ENCODE measurements at places on chromosomes 6 and 20.

- no peak for DNase-seq
Measured at GRCh38 chr20:22688485-22688884, 104.1 kb upstream of the FOXA2 start.

DNA sequence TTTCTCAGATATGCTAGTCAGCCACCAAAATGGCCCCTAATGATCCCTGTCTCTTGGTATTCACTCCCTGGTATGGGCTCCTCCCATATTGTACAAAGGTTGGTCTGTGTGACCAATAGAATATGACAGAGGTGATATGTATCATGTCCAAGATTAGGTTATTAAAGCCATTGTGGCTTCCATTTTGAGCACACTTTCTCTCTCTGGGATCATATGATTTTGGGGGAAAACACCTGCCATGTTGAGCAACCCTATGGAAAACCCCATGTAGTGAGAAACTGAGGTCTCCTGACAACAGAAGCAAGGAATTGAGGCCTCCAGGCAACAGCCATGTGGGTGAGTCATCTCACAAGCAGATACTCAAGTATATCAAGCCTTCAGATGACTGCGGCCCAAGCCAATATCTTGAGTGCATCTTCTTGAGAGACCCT is 7.1 kb upstream of the ZNF318 start:
- DNase-seq, result no peak

- DNase-seq, result no peak
Measured at GRCh38 chr6:38163186-38164130, 343.9 kb downstream of the ZFAND3 start.

GRCh38 chr20:62519826-62520225 is 44.0 kb upstream of the GATA5 start:
- no peak for DNase-seq

GRCh38 chr6:44082872-44083321 is 44.4 kb downstream of the MRPL14 start:
- DNase-seq, result no peak

DNA sequence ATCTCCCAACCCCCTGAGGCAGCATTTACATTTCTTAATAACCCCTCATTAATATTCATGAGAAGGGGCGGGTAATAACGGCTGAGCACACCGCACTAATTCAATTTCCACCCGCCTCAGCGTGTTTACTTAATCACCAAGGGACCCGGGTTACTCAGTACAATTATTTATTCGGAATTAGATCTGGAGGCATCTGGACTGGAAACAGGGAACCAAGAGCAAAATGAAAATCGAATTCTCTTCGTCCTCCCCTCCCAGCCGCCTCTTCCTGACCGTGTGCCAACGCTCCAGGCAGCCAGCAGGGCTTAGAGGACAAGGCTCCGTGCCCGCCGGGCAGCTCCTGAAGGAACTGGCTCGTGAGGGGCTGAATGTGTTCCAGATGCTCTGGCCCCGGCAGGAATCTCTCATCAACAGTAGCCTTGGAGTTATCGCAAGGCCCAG is 23.5 kb upstream of the CTNNBL1 start:
- no peak for DNase-seq

GRCh38 chr20:40632346-40632976 is 56.6 kb downstream of the MAFB start:
- DNase-seq, result no peak

GRCh38 chr20:47796971-47797370 is 11.7 kb upstream of the SULF2 start:
- no peak for DNase-seq

DNA sequence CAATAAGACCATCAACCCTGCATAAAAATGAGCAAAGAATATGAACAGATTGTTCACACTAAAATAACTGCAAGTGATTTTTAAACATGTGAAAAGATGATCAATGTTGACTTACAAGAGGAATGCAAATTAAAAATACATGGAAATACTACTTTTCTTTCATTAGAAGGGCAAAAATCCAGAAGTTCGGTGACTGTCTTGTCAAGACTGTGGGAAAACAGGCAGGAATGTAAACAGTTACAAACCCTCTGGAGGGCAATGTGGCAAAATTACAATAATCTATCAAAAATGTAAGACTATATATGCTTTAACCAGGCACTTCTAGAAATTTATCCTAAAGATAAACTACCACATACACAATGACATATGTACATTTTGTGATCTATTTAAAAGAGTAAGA is 86.7 kb downstream of the TNFAIP3 start:
- DNase-seq, result no peak

GRCh38 chr6:142918339-142919042 is 26.5 kb downstream of the HIVEP2 start:
- no peak for DNase-seq

DNA sequence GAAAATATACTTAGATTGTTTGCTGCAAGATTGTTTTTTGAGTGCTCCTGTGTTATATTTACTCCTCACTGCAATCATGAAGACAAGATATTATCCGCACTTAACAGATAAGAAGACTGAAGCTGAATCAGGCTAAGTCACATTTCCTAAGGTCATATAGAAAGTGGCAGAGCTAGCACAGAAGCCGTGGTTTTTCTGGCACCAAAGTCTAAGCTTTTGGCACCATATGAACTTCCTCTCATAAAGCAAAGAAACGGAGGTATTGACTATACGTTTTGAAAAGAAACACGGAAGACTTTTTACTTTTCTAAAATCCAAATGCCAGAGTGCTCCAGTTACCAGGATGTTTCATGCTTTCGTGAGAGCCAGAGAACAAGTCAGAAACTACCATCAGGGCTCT is 9.3 kb upstream of the DTD1 start:
- DNase-seq, result no peak

GRCh38 chr6:4162370-4162769 is 27.0 kb upstream of the ECI2 start:
- no peak for DNase-seq

GRCh38 chr20:33377366-33377765 is 24.0 kb downstream of the CDK5RAP1 start:
- DNase-seq, result no peak

GRCh38 chr6:170117111-170117972 is 173.5 kb downstream of the DLL1 start:
- DNase-seq, result no peak

GRCh38 chr20:56358070-56358469 is 704 bp upstream of the FAM210B start:
- no peak for DNase-seq

DNA sequence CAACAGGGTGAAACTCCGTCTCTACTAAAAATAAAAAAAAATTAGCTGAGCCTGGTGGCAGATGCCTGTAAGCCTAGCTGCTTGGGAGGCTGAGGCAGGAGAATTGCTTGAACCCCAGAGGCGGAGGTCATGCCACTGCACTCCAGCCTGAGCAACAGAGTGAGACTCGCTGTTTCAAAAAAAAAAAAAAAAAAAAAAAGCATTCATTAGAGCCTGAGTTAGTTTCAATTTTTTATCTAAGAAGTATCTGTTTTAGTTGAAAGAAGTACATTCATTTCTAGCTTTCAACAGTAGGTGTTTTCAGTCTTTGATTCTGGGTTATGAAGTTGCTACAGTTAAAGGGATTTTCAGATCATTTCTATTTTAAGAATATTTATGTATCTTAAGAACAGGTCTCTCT is 42.2 kb downstream of the ZNF292 start:
- DNase-seq, result no peak

GRCh38 chr6:149320796-149321195 is 3.3 kb downstream of the TAB2 start:
- no peak for DNase-seq

DNA sequence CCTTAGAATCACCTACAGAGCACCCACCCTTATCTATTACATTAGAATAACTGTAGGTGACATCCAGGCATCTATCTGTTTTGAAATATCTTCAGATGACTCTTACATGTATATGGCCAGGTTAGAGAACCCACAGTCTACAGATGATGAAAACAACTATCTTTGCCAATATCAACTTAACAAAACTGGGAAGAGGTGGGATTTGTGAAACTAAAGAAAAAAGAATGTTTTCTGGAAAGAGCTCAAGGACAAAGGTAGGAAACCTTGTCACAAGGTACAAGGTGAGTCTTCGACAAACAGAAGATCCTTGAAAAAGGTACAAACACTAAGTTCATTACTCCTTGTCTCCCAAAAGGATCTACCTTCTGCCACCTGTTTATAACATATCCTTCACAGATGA is 47.0 kb upstream of the DST start:
- no peak for DNase-seq

GRCh38 chr6:2917801-2918445 is 14.8 kb upstream of the SERPINB9 start:
- DNase-seq, result no peak

Measured in NCI-H1048 (cell line).